ENCODE measurements at places on chromosomes 12 and 14. TPM values are rescaled to one million over a fixed set of nuclear protein-coding genes. Genes with fewer than 3 reads are reported as not detected.

- H3K4me3 ChIP-seq = no peak overlapping the region
- H3K27ac ChIP-seq = no peak overlapping the region
- H3K27me3 ChIP-seq = no peaks in the 10 kb centered on the region
- DNase-seq = no peak
Observed at GRCh38 chr14:57692671-57693070, 173.2 kb downstream of the SLC35F4 start.

DNA sequence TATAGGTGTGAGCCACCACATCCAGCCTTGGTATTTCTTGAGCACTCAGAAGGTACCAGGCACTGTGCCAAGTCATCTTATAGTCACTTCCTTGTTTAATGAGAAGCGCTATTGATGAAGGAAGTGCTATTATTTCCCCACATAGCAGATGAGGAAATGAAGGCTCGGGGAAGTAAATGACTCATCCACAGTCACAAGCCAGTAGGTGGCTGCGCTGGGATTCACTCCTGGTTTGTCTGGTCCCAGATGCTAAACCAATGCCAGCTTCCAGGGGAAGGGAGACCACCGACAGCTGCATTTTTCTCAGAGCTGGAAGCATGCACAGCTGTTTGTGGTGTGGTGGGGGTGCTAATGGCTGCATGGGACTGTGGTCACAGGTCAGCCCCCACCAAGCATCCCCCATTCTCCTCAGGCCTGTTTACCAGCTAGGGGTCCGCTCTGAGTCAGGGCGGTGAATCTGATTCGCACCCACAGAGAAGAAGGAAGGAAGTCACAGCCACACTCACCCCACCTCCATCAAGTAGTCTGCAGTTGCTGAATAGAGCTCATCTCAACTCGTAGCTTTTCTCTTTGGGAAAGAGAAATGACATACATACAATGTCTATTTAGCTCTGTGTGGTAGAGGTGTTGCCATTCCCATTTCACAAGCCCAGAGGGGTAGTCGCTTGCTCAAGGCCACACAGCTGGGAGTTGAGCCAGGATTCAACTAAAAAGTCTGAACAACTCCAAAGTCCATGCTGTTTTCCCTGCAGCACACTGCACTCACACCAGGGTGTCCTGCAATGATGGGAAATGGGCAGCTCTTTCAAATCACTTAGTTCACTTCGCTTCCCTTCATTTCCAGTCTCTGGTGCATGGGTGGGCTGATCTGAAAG lies 6.3 kb upstream of the LTBP2 start:
- DNase-seq = peak; percentile 60
- peak overlapping the region; percentile 76 for H3K27ac ChIP-seq
- H3K27me3 ChIP-seq = no peaks in the 10 kb centered on the region
- H3K4me1 ChIP-seq = peaks cover 62% of the 10 kb centered on the region
- no peaks in the 10 kb centered on the region for H3K36me3 ChIP-seq
- peak overlapping the region; percentile 43 for H3K4me3 ChIP-seq

DNA sequence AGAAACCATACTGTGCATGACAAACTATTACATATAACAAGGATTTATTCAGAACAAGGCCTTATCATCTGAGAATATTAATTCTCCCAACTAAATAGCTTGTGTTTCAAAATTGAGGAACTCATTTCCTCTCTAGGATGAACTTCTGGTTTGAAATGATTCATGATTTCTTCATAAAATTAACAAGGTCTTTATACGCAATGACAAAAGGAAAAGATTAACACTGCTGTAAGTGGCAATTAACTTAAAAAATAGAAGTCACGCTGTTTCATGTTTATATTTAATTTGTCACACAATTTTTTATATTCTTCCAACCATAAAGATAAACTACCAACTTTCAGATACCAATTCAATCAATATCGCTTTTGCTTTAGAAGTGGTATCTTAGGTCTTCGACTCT lies 80.8 kb downstream of the GRIP1 start:
- H3K36me3 ChIP-seq = no peaks in the 10 kb centered on the region
- no peak overlapping the region for H3K4me3 ChIP-seq
- H3K27me3 ChIP-seq = no peaks in the 10 kb centered on the region
- no peaks in the 10 kb centered on the region for H3K4me1 ChIP-seq
- no peak for DNase-seq
- no peak overlapping the region for H3K27ac ChIP-seq

DNA sequence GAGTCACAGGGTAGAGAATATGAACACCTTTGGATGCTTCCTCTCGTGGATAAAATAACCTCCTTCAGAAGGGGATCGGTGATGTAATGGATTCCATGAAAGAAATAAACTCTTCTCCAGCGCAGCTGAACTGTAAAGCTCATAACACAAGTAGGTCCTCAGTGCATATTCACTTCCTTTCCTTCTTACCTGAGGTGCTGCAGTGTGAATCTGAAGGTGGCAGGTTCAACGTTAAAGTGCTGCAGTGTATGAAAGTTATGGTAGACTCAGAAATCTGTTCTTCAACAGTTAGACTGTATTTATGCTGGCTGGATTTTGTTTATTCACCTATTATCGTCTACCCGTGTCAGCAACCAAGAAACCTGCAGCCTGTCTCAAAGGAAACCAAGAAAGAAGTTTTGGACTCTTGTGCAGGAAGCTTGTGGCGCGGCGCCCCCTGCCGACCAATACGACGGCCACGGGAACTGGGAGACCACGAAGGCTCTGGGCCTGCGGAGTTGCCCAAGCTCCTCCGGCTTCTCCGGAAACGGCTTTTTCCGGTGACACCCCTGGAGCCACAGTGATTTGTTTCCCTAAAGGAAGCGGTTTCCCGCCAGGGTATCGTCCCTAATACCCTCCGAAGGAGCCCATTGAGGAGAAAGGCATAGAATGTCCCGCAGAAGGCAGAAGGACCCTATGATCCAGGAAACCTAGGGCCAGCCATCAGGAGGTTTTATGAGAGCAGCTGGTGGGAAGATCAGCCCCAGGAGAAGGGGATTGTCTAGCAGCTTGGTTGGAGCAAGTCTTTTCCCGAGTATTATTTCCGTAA lies 17.6 kb upstream of the RNASE3 start:
- H3K36me3 ChIP-seq = no peaks in the 10 kb centered on the region
- H3K27ac ChIP-seq = no peak overlapping the region
- H3K27me3 ChIP-seq = no peaks in the 10 kb centered on the region
- peak; percentile 68 for DNase-seq
- H3K4me3 ChIP-seq = no peak overlapping the region

DNA sequence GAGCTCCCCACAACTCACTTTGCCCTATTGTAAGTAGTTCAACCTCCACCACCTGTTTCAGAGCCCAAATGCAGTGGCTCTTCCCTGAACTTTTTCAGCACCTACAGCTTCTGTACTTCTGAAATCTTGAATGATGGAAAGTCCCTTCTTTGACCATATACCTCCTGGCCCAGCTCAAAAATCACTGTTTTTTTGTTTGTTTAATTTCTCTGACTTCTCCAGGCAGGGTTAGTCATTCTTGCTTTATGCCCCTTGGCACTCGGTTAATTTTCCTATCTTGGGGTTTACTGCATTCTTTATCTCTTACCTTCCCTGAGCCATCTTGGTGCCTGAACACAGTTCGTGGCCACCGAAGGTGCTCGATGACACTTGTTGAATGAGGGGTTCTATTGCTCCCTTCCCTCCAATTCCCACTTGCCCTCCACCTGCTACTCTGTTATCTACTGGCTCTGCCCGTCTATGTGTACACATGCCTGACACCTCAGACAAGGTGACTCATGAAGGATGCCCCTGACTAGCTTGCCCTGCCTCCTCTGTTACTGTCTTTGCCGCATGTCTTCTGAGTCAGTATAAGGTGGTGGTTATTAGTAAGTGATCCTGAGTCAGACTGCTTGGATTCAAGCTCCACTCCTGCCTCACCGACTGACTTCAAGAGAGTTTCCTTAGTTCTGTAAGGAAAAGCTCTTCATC lies 4.4 kb downstream of the AMHR2 start:
- no peaks in the 10 kb centered on the region for H3K27me3 ChIP-seq
- no peak for DNase-seq
- no peak overlapping the region for H3K4me3 ChIP-seq

GRCh38 chr12:58269476-58269875 lies 328.1 kb downstream of the ATP23 start:
- H3K4me1 ChIP-seq = no peaks in the 10 kb centered on the region
- no peaks in the 10 kb centered on the region for H3K36me3 ChIP-seq
- no peak overlapping the region for H3K4me3 ChIP-seq

DNA sequence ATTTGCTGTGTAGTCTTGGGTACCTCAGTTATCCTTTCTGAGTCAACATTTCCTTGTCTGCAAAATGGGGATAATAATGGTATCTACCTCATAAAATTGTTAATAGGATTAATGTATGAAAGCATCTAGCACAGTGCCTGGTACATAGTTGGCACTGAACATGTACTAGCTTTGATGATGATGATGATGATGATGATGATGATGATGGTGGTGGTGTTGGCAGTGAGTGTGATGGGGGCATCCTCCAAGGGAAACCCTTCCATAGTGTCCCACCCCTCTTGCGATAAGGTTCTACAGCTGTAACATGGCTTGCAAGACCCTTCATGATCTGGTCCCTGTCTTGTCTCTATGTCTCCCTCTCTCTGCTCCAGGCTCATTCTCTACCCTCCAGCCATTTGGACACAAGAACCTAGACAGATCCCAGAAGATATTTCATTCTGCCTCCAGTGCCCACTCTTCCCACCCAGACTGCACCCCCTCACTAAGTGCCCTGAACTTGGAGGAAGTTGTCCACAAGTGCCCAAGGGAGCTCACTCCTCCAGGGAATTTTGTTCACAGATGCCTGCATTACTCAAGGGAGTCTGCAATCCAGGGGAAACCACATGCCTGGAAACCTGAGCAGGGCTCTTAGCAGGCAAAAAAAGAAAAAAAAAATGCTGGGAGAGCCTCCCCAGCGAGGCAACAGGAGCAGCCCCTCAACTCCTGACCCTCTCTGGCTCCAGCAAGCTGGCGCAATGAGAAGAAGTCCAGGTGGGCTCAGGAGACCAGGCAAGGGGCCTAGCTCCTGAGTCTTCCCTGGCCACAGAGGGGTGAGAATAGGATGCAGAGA lies 10.1 kb upstream of the BDKRB1 start:
- no peak overlapping the region for H3K27ac ChIP-seq
- H3K27me3 ChIP-seq = no peaks in the 10 kb centered on the region
- no peak overlapping the region for H3K4me3 ChIP-seq
- H3K36me3 ChIP-seq = no peaks in the 10 kb centered on the region
- DNase-seq = no peak

- no peaks in the 10 kb centered on the region for H3K27me3 ChIP-seq
- no peak overlapping the region for H3K4me3 ChIP-seq
- no peaks in the 10 kb centered on the region for H3K4me1 ChIP-seq
- no peak for DNase-seq
- H3K36me3 ChIP-seq = peaks cover 16% of the 10 kb centered on the region
- no peak overlapping the region for H3K27ac ChIP-seq
Observed at GRCh38 chr14:52531481-52531880, 20.8 kb downstream of the TXNDC16 start.

DNA sequence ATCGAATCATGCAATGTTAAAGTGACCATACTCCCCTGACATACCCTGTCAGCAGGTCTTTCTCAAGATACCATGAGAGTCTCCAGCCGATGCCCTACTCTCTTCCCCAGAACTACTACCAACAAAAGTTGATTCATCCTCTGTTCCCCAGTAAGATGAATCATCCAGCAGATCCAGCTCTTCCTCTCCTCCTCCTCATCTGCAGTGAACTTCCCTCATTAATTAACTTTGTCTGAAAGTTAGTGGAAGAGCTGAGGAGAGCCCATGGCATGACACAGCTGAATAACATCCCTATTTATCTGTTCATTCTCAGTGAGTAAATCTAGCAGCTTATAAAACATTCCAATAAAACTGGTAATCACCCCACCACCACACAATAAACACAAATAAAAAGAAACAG lies 213.4 kb downstream of the EGLN3 start:
- no peak overlapping the region for H3K4me3 ChIP-seq
- no peak overlapping the region for H3K27ac ChIP-seq
- no peaks in the 10 kb centered on the region for H3K27me3 ChIP-seq

Gene GPD1
- 0.41 TPM for total RNA-seq

Gene REP15
- not detected for total RNA-seq

Gene FIGNL2
- 1.2 TPM for total RNA-seq

Gene SRRM4
- not detected for total RNA-seq
